ENCODE measurements at places on chromosomes 13 and 19.
A peak's percentile ranks its signal among the peaks of the same experiment; 100 is the strongest.

- H3K4me3 ChIP-seq: peak overlapping the region; percentile 92
- peaks cover 37% of the 10 kb centered on the region for H3K4me1 ChIP-seq
- H3K27ac ChIP-seq: peak overlapping the region; percentile 75
These were observed 28.6 kb upstream of the NDUFS7 start for GRCh38 chr19:1354970-1355567.

GRCh38 chr19:51468545-51468920 is 9.8 kb upstream of the CEACAM18 start:
- no peak overlapping the region for H3K4me3 ChIP-seq
- H3K27me3 ChIP-seq: no peaks in the 10 kb centered on the region
- no peaks in the 10 kb centered on the region for H3K4me1 ChIP-seq
- DNase-seq: no peak
- no peak overlapping the region for H3K27ac ChIP-seq

DNA sequence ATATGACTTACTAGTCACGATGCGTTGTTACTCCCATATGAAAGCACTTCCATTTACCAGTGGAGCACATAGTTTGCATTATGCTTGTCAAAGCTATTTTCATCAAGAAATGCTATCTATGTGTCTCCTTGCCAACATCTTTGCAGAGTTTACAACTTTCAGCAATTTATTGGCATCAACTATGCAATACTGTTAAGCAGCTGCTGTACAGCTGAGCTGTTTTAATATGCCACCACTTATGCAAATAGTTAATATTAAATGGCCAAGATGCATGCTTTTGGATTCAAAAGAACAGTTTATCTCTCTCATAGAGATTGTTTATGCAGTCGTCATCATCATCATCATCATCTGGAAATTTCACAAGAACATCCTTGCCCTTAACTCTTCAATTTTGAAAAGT is 67.9 kb upstream of the KLF5 start:
- H3K4me1 ChIP-seq: no peaks in the 10 kb centered on the region
- no peaks in the 10 kb centered on the region for H3K36me3 ChIP-seq
- no peaks in the 10 kb centered on the region for H3K27me3 ChIP-seq
- no peak for DNase-seq

- H3K4me1 ChIP-seq: no peaks in the 10 kb centered on the region
- no peak overlapping the region for H3K4me3 ChIP-seq
- no peak for DNase-seq
- no peaks in the 10 kb centered on the region for H3K27me3 ChIP-seq
These were observed 24.4 kb downstream of the SHC2 start for GRCh38 chr19:436413-436950.

DNA sequence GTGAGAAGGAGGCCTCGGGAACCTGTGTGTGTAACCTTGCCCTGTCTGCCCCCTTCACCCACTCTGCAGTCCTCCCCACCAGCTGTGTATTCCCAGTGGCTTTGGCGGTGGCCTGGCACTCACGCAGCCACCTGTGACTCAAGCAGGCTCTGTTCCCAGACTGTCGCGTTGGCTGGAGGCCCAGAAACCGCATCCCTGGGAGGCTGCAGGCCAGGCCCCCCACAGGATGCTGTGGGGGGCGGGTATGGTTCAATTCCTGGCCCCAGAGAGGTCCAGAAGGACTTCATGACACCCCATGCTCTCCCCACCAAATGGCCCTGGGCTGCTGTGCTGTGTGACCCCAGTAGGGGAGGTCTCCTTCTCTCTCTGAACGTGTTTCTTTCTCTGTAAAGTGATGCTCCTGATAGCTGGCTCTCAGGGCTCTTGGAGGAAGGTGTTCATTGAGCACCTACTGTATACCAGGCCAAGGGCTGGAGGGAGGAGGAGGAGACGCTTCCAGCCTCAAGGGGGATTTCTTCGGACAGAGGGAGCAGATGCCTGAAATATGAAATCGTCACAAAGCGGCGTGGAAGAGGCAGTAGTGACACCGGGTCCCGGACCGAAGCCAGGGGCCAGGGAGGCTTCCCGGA is 1.9 kb upstream of the LINGO3 start:
- no peak overlapping the region for H3K4me3 ChIP-seq
- no peaks in the 10 kb centered on the region for H3K36me3 ChIP-seq
- no peak for DNase-seq

DNA sequence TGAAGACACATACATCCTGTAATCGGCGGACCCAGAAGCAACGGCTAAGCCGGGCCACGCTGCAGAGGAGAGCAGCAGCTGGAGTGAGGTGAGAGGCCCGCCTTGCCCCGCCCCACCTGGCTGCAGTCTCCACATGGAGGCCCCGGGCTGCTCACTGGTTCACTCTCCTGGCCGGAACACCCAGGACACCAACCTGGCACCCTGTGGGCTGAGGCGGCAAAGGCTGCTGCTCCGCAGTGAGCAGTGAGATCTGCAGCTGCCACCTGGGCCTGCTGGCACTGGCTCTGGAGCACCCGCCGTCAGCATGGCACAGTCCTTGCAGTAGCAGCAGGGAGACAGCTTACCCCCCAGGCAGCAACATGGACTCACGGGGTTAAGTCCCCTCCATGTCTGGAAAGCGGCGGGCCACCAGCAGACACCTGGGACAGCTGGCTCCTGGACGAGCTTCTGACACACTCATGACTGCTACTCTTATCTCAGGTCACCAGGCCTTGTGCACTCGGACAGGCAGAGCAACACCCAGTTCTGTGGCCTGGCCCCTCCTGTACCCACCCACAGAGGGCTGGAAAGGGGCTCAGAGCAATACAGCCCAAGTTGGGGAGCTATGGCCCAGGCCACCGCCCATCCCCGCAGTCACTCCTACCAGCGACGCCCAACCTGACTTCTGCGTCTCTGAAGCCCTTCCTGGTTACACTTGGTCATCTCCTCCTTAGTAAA is 13.2 kb upstream of the KPTN start:
- no peak for DNase-seq
- H3K36me3 ChIP-seq: peaks cover 67% of the 10 kb centered on the region
- H3K4me3 ChIP-seq: no peak overlapping the region

DNA sequence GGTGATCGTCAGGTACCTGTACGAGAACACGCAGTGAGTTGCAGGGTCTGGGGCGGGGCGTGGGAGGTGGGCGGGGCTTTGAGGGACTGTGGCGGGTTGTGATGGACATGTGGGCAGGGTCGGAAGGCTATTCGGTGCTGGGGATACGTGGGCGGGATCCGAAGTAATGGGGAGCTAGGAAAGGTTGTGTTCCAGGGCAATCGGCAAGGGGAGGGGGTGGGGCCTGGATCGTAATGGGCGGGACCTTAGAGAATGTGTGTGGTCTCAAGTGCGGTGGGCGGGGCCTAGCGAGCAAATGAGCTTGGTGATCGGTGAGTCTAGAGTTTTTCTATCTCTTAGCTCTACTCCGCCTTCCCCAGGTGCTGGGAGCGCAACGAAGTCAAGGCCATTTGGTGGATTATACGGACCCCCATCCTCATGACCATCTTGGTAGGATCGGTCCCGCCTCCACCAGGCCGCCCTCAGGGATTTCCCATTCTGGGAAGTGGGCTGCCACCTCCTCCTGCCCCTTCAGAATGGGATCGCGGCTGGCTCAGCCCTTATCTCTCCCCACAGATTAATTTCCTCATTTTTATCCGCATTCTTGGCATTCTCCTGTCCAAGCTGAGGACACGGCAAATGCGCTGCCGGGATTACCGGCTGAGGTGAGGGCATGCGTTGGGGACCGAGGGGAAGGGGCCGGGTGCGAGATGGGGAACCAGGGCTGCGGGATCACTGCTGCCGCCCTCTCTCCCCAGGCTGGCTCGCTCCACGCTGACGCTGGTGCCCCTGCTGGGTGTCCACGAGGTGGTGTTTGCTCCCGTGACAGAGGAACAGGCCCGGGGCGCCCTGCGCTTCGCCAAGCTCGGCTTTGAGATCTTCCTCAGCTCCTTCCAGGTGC is 9.6 kb downstream of the GIPR start:
- H3K36me3 ChIP-seq: no peaks in the 10 kb centered on the region
- H3K27ac ChIP-seq: no peak overlapping the region
- H3K4me1 ChIP-seq: peaks cover 4% of the 10 kb centered on the region
- peaks cover 11% of the 10 kb centered on the region for H3K27me3 ChIP-seq
- DNase-seq: no peak

- peaks cover 20% of the 10 kb centered on the region for H3K4me1 ChIP-seq
- H3K27me3 ChIP-seq: no peaks in the 10 kb centered on the region
- peaks cover 9% of the 10 kb centered on the region for H3K36me3 ChIP-seq
- no peak for DNase-seq
- H3K27ac ChIP-seq: peak overlapping the region; percentile 3
These were observed 501 bp downstream of the GTPBP3 start for GRCh38 chr19:17337675-17338432.

- no peak overlapping the region for H3K4me3 ChIP-seq
- H3K27me3 ChIP-seq: no peaks in the 10 kb centered on the region
- H3K27ac ChIP-seq: no peak overlapping the region
- DNase-seq: no peak
- peaks cover 33% of the 10 kb centered on the region for H3K4me1 ChIP-seq
These were observed 2.7 kb downstream of the MCOLN1 start for GRCh38 chr19:7524992-7525739.

DNA sequence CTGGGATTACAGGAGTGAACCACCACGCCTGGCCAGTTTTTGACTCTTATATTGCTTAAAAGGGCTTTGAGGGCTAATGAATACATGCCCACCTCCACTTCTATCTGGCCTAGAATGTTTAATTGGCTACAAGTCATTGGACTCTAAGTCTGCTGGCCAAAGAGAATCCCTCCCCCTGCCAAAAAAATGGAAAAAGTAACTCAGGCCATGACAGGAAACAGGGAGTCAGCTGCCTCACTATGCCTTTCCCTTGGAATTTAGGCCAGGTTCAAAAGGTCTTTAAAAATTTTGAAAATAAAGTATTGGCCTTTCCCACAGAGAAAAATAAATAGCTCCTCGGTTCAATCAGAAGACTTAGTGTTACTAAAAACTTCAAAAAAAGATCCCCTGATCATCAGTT is 34.9 kb upstream of the KPNA3 start:
- H3K4me1 ChIP-seq: no peaks in the 10 kb centered on the region
- DNase-seq: no peak
- H3K27me3 ChIP-seq: no peaks in the 10 kb centered on the region
- H3K36me3 ChIP-seq: no peaks in the 10 kb centered on the region

DNA sequence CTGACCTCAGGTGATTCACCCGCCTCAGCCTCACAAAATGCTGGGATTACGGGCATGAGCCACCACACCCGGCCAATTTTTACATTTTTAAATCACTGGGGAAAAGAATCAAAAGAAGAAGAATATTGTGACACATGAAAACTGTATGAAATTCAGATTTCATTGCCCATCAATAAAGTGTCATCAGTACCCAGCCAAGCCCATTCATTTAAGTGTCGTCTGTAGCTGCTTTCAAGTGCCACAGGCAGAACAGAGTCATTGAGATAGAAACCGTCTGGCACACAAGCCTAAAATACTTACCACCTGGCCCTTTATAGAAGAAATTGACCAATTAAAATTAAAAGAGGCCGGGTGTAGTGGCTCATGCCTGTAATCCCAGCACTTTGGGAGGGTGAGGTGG is 15.3 kb downstream of the COLGALT1 start:
- no peak overlapping the region for H3K27ac ChIP-seq
- H3K27me3 ChIP-seq: no peaks in the 10 kb centered on the region
- no peaks in the 10 kb centered on the region for H3K4me1 ChIP-seq
- no peak overlapping the region for H3K4me3 ChIP-seq
- DNase-seq: no peak

DNA sequence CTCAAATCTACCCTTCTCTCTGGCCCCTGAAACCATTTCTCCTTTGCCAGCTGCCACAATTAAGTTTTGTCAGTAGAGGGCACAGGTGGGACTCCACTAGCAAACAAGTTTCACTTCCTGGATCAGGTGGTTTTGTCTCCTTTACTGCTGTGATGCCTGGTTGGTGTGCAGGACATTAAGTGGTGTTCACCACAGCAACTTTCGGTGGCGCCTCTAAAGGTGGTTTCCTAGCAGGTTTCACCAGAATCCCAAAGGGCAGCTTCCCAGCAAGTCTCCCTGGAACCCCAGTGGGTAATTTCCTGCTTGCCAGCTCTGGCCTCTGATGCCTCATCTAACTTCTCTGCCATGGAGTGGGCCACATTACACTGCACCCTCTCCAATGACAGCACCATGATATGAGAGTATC is 16.6 kb downstream of the MED4 start:
- peaks cover 50% of the 10 kb centered on the region for H3K36me3 ChIP-seq
- H3K27ac ChIP-seq: no peak overlapping the region
- no peaks in the 10 kb centered on the region for H3K27me3 ChIP-seq
- H3K4me1 ChIP-seq: no peaks in the 10 kb centered on the region
- H3K4me3 ChIP-seq: no peak overlapping the region

DNA sequence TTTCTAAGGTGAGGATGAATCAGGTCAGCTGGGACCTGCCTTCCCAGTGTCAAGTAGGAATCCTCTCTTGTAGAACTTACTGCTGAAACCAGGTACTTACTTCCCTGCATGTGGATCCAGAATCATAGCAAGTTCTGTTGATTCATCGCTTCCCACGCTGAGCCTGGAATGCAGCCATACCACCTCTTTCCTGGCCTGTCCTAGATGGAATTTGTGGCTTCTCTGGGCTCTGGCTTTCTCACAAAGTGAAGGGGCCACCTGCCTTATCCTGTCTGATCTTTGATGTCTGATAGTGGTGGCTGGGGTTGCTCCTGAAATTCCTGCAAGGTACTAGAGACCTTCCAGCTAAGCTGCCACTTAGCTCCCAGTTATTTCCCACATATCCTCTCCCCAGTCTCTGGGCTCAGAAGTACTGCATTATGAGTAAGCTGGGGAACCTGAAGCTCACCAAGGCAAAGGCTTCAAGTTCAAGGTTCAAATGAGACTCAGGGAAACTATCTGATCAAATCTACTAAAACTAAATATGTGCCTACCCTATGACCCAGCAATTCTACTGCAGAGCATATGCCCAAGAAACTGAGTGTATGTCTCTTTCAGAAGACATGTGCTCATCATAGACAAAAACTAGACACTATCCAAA is 103.5 kb downstream of the SUCLA2 start:
- H3K4me3 ChIP-seq: no peak overlapping the region
- DNase-seq: no peak
- H3K4me1 ChIP-seq: no peaks in the 10 kb centered on the region
- no peak overlapping the region for H3K27ac ChIP-seq
- H3K36me3 ChIP-seq: no peaks in the 10 kb centered on the region

DNA sequence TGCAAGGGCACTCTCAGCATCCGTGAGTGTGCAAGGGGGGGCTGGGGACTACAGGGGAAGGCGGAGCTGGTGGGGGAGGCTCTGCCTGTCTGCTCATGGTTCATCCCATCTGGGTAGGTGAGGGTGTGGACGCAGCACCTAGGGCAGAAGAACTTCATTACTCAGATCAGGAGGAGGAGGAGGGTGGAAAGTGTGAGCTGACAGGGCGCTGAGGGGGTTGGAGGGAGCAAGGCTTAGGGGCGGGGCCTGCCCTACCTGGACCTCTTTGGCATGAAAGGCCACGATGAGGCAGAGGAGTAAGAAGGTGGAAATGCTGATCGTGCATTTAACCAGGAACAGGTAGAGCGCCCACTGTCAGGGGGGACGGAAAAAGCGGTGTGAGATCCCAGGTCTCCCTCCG is 4.5 kb downstream of the KCNN4 start:
- DNase-seq: no peak
- no peak overlapping the region for H3K4me3 ChIP-seq
- peaks cover 9% of the 10 kb centered on the region for H3K4me1 ChIP-seq

GRCh38 chr19:48123907-48124651 is 13.5 kb upstream of the PLA2G4C start:
- H3K27me3 ChIP-seq: no peaks in the 10 kb centered on the region
- H3K27ac ChIP-seq: no peak overlapping the region
- no peak for DNase-seq
- no peaks in the 10 kb centered on the region for H3K4me1 ChIP-seq
- H3K36me3 ChIP-seq: peaks cover 4% of the 10 kb centered on the region
